ENCODE measurements at places on chromosomes 7 and 10. TPM values are rescaled to one million over a fixed set of nuclear protein-coding genes. Genes with fewer than 3 reads are reported as not detected.

Gene NUTM2A
- total RNA-seq, result 1.8 TPM

Gene PLEKHS1
- total RNA-seq, result not detected

Gene SPDYE5
- total RNA-seq, result not detected

GRCh38 chr7:94655126-94655847 is 646 bp downstream of the SGCE start:
- DNase-seq, result peak; percentile 22

DNA sequence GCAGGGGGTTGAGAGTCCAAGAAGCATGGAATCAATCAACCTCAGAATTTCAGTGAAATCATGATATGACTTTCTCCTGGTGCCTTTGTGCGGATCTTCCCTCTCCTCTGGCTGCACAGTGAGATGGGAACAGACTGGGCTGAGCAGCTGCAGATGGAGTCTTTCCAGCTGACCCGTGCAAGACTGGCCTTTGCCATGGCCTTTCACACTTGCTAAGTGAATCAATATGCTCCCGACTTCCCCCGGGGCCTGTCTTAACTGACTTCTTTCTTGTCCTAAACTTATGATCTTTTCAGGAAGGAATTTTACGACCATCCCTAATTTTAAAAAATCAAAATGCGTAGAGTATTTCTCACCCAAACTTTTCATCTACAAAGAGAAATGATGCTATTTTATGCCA is 469.9 kb downstream of the GALNT17 start:
- no peak for DNase-seq

GRCh38 chr7:106126170-106126938 is 14.2 kb upstream of the SYPL1 start:
- peak; percentile 29 for DNase-seq

GRCh38 chr10:130470286-130470685 is 334.1 kb downstream of the GLRX3 start:
- no peak for DNase-seq

DNA sequence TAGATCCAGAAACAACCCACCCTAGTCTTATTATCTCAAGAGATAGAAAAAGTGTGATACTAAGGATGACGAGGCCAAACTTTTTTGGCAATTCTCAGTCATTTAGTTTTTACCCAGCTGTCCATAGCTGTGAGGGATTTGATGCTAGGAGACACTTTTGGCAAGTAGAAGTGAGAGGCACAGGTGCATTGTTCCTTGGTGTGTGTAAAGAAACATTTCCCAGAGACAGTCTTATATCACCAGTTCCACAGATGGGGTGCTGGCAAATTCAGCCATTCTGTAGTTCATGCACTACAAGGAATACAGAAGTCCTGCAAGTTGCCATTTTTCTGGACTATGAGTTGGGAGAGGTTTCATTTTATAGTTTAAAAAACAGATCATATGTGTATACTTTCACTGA is 403.3 kb upstream of the GHITM start:
- DNase-seq, result no peak

DNA sequence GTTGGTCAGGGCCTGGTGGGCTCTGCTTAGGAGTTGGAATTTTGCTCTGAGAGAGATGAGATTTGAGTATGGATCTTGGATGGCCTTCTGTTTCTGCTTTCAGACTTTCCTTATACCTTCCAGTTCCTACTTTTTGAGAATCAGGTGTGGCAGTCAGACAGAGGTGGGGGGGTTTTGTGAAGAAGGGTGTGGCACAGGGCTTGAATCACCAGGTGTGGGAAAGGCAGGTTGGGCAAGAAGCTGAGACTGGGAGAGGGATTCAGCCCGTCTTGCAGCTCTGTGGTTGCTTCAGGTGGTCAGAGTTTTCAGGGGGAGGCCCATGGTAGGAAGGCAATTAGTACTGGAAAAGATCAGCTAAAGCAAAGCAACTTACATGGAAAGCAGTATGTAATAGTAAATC is 340.2 kb downstream of the LRMDA start:
- no peak for DNase-seq

- DNase-seq, result no peak
Observed at GRCh38 chr10:6916601-6917000, 336.5 kb upstream of the PRKCQ start.

GRCh38 chr10:25076506-25077177 is 60.2 kb downstream of the THNSL1 start:
- no peak for DNase-seq

- no peak for DNase-seq
Observed at GRCh38 chr10:104144931-104145330, 23.0 kb downstream of the SFR1 start.

GRCh38 chr10:60778971-60779796 is 906 bp downstream of the CDK1 start:
- no peak for DNase-seq

DNA sequence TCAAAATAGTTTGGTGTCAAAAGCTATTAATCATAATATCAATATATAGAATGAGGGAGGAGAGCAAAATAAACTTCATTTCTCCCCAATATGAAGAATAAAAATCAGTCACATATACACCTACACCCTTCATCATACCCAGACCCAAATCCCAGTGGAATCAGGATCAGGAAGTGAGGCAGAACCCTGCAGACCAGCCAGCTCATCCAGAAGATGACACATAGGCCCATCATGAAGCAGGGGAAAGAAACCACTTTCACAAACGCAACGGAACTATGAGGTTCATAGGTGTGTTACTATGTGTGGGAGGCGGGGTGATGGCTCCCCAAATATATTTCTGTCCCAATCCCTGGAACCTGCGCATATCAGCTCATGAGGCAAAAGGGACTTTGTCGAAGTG is 89.0 kb downstream of the RSU1 start:
- DNase-seq, result no peak

All from heart right ventricle (tissue), 16 donors.